ENCODE measurements at places on chromosomes 7 and 10. TPM values are rescaled to one million over a fixed set of nuclear protein-coding genes. Genes with fewer than 3 reads are reported as not detected.

GRCh38 chr7:65238785-65239184 is 134.9 kb upstream of the ZNF92 start:
- DNase-seq, result no peak

DNA sequence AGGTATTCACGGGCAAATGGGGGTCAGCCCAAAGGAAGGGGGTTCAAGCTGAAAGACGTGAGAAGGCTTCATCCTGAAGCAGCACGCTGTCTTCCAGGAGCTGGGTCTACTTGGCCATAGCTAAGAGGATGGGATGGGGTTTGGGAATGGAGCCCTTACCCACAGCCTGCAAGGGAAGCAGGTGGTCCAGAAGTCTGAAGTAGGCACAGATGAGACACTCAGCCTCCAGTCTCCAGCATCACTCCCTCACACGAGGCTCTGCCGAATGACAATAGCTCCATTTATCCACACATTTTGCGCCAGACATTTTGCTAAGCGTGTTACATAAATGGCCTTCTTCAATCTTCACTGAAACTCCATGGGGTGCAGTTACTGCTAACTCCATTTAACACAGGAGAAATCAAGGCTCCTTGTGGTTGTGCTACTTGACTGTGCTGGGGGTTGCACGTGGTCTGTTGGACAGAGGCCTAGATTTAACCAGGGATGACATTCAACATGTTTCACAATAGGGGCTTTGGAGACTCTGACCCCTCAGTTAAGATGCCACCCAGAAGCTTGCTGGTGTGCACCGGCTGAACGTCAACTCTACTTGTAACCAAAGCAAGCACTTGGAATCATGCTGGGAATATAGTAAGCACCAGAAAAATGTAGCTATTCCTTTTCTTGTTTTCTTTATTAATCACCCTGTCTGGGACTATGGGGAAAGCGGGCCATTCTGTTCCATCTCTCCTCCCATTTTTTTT is 85.3 kb downstream of the FAM241B start:
- peak; percentile 84 for DNase-seq

GRCh38 chr10:34727595-34728033 is 87.5 kb downstream of the PARD3 start:
- no peak for DNase-seq

DNA sequence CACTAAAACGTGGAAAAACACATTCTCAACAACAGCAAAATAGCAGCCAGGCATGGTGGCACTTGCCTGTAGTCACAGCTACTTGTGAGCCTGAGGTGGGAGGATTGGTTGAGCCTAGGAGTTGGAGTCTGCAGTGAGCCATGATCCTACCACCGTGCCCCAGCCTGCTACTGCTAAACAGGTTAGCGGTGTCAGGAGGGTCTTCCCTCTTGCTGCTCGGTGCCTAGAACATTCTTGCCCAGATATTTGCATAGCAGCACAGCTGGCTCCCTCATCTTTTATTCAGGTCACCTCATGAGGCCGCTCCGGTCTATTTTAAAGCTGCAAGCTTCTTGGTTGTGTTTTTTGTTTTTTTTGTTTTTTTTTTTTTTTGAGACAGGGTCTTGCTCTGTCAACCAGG is 2.9 kb upstream of the RABGEF1 start:
- no peak for DNase-seq

GRCh38 chr10:32377458-32378259 is 30.7 kb upstream of the EPC1 start:
- DNase-seq, result peak; percentile 51

- DNase-seq, result no peak
Observed at GRCh38 chr10:71177651-71178199, 34.6 kb upstream of the UNC5B start.

GRCh38 chr7:41916450-41916927 is 213.6 kb upstream of the INHBA start:
- peak; percentile 99 for DNase-seq

GRCh38 chr10:26574783-26575182 is 122.7 kb upstream of the PDSS1 start:
- DNase-seq, result no peak

DNA sequence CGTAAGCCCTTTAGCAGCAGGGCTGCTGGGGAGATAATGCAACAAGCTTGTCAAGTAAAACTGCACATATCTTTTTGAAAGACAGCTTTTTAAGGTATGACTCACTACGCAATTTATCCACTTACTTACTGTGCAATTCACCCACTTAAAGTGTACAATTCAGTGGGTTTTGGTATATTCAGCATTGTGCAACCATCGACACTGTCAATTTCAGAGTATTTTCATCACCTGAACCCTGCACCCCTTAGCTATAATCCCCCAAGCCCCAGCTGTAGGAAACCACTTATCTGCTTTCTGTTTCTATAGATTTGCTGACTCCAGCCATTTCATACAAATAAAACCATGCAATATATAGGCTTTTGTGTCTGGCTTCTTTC is 168.0 kb downstream of the PTPN20 start:
- peak; percentile 65 for DNase-seq

DNA sequence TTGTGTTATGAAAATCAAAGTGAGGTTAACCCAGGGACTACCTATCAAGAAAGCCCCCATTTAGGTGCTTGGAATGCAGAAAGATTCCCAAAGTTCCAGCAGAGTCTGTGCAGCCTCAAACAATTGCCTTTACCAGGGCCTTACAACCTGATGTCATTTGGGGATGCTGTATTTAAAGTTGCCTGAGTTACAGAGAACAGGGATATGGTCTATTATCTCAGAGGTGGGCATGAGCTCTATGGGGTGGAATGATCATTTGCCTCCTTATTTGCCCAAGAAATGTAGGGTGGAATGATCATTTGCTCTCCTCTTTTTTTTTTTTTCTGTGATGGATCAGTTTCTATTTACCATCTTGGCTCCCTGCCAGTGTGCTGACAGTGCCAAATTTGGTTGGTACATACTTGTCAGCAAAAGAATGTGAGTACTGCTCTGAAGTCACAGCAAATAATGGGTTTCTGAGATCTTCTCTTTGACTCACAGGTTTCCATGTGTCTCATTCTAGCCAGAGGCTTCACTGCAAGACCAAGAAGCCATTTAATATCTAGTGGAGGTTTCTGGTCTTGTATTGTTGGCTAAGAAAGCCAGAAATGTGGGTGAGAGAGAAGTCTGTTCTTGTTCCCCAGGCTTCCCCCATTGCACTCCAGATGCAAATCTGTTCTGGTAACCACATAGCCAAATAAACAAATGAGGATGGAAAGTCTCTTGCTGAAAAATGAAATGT is 45.5 kb upstream of the ZNRF2 start:
- peak; percentile 63 for DNase-seq

DNA sequence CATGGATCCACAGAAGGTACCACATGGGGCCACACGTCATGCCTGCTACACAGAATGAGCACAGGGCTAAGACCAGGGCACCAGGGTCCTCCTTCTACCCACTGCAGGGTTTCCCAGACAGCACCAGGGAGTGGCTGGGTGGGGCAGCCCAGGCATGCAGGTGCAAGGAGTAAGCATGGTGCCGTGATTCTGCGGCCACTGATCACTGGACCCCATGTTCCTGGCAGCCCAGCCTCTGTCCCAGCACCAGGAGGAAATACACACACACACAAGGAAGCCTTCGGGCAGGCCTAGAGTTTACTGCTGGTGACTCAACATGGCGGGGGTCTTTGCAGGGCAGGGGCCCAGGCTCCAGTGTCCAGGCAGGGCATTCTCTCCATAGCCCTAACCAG is 13.9 kb downstream of the ATP6V1F start:
- DNase-seq, result no peak

DNA sequence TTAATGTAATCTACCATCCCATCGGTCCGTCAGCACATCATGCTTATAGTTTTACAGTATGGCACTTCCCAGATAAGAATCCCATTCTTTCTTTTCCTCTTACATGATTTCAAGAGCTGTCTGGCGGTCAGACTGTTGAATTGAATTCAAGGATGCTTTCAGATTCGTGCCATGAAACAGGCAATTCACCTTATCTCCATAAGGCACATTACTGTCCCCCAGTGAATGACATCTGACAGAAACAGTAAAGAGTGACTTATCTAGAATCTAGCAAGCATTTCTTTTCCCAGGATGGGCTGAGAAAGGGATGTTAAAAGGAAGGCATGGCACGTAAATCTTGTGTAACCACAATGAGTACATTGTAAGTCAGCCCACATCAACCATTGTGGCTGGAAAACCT is 61.1 kb upstream of the SEM1 start:
- DNase-seq, result no peak

DNA sequence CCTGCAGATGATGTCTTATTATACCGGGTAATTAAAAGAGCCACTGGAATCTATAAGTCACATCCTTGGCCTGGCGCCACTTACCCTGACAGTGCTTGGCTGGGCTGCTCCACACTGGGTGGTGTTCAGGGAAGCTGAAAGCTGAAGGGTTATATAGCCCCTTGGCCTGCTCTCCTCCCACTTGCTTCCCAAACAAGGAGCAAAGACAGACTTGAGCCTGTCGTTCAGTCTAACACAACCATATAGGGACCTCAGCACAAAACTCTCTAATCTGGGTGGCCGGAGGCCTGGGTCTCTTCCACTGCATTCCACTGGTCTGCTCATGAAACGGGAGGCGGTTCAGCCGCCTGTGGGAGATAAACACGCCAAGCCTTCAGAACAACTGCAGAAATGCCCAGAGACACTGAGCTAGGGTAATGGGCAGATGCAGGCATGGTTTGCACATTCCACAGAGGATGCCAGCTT is at the start of gene ACTA2:
ACTA2 (minus strand) TSS at position 127 of the 465 bp plus-strand sequence. CDS start 3,843 bp downstream, outside the sequence.
- peak; percentile 67 for DNase-seq

GRCh38 chr7:37421861-37422500 is 26.7 kb downstream of the ELMO1 start:
- no peak for DNase-seq

The GATA3 gene
- not detected for total RNA-seq

The NPTX2 gene
- total RNA-seq, result under 0.01 TPM

The ADCYAP1R1 gene
- total RNA-seq, result not detected

The HPSE2 gene
- total RNA-seq, result 0.51 TPM

The GPR85 gene
- 9.2 TPM for total RNA-seq

The DNAH11 gene
- 0.33 TPM for total RNA-seq

The COL17A1 gene
- total RNA-seq, result under 0.01 TPM

The ST8SIA6 gene
- 0.26 TPM for total RNA-seq

The ATOH7 gene
- not detected for total RNA-seq

The GIMAP4 gene
- not detected for total RNA-seq

The CAMK2B gene
- 0.26 TPM for total RNA-seq

The ZNF33A gene
- total RNA-seq, result 11.8 TPM

Data from fibroblast of lung (primary cell).